ENCODE measurements at places on chromosomes 16 and 17.

DNA sequence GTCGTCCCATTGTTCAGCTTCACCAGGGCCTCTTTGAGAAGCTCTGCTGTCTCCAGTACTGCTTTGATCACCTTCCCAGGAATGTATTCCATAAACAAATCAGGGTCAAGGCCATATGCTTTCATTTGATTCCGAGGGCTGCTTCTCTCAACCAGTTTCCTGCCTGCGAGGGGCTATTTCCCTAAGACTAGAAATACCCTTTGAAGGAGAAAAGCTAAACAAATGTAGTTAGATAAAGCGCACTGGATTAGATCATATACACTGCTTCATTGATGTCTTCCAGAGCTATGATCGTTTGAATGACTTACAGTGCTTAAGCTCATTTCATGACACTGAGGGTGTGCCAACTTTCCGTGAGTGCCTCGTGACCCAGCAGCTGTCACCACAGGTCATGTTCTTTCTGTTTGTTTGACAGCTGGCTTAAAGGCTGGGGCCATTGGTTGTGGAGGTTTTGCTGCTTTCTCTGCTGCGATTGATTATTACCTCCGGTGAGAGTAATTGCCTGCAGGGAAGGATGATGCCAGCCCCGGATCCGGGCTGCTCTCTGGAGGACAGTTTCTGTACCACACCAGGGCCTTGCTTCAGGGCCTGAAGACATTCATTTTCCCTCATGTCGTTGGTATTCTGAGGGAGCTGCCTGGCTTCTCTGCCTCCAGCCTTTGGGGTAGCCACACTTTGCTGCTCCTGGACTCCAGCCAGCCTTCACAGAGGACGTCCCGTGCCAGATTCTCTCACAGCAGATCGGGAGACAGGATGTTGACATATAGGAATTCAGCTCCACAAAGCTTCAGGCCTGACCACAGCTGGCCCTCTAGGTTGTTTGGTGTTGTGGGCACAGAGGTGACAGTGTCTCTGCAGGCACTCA, 3.9 kb downstream of the TIMM22 start:
- no peak for DNase-seq

DNA sequence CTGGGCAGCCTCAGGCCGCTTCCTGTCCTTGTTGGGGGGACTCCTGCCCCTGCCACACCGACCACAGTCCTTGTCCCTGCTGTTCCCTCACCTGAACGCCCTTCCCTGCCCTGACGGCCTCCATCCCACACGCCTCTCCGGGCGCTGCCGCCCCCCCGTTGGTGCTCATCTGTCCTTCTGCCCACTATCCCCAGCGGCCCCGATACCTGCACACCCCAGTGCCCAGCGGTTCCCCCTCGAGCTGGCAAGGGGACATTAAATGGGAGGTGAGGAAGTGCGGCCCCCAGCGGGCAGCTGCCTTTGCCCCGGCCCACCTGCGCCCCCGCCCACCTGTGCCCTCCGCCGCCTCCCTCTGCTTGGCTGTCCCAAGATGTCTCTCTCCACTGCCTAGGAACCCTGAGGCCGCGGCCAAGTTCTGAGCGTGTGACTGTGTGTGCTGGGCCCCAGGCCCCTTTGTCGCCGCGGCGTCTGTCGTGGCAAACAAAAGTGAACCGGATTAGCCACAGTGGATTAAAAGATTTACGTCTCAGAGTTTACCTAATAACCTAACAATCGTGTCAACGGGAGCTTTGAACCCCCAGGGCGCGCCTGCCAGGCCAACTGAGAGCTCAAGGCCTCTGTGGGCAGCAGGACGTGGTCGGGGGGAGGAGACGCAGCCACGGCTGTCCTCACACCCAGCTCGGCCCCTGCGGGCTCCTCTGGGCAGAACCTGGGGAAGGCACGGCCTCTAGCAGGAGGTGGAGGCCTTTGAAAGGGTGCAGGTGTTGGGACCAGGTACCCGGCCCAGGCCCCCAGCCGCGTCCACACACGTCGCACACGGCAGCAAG, 7.6 kb upstream of the AXIN1 start:
- DNase-seq = no peak

DNA sequence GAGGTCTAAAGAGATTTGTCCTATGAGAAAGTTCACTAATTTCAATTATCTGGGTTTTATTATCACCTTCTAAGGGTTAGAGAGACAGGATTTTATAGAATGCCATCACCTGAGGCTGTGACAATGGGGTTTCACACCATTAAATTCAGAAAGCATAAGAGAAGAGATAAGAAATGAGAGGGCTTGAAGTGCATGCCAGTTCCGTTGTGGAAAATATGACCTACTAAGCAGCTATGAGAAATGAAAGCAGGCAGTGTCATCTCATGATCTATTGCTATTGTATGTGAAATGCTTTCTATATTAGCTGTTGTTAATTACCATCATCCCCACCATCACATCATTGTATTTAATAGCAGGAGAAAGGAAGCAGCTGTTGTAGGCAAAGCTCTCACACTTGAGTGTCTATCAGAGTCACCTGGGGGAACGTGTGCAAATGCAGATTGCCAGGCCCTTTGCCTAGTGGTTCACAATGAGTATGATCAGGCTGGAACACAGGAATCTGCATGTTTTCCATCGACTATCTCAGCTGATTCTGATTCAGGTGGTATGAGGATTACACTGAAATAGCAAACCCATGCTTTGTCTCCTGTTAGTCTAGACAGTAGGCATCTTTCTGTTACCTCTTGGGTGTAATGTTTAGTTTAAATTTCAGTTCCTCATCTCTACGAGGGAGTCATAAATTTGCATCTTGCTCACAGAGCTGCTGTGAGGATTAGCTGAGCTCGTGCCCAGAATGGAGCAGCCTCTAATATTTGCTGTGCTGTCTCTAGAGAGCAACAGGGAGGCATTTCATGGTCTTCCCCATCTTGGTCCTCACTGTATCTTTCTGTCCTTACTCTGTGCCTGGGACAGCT, 256.4 kb downstream of the CDH13 start:
- peak; percentile 2 for DNase-seq

GRCh38 chr16:3095869-3096268, 3.2 kb downstream of the ZSCAN10 start:
- peak; percentile 80 for DNase-seq

- no peak for DNase-seq
Measured at GRCh38 chr16:22386976-22387375, 12.6 kb upstream of the CDR2 start.

GRCh38 chr16:27449434-27450195, 47.6 kb downstream of the IL21R start:
- DNase-seq = peak; percentile 23

GRCh38 chr16:11857161-11857560, 5.8 kb upstream of the RSL1D1 start:
- no peak for DNase-seq

- no peak for DNase-seq
Measured at GRCh38 chr17:74637265-74637664, 13.7 kb upstream of the CD300E start.

GRCh38 chr17:46788796-46789195, 29.7 kb downstream of the WNT3 start:
- DNase-seq = no peak

DNA sequence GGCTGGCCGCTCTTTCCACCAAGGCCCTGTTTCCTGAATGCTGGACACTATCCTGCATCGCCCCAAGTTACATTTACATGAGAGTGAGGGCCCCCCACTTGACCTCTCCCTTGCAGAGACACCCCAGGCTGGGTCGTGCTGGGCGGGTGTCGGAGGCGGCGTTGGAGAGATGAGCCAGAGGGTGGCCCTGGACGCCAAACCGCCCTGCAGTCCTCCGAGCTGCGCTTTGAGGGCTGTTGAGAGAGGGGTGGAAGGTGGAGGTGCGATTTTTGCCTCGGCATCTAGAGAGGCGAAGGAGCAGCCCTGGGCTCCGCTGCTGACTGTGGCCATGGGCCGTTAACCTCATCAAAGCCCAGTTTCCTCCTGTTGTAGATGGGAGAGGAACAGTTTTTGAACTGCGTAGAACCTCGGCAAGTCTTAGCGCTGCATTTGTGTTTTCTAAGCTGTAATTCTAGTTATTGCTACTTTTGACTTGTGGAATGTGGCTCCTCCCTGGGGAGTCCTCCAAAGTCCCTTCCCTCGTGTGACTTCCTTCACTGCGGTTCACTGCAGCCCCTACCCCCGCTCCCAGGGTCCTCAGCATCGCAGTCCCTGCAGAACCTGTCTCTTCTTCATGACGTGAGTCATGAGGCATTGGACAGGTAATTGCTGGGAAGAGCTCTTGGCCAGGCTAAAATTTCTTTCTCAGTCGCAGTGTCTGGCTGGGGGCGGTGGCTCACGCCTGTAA, 986 bp upstream of the ELOB start:
- DNase-seq = no peak

- no peak for DNase-seq
Measured at GRCh38 chr17:336110-337021, 16.2 kb downstream of the RPH3AL start.

DNA sequence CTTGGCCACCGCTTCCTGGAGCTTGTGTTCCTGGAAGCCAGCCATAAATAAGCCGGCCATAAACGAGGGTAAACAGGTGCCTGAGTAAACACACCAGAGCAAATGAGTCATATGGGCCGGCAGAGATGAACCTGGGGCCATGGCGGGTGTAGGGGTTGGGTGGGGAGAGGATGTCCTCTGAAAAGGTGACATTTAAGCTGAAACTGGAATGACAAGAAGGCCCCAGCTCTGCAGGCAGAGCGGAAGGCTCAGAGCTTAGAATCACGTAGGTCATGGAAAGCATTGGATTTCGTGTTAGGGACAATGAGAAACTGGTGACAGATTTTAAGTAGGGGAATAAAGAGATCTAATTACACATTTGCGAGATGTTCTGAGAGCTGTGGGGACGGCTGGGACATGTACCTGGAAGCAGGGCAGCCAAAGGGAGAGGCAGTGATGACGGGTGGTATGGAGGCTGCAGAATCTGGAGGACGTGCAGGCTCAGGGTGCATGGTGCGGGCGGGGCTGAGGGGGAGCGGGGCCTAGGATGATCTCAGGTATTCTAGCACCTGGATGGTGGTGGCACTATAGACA, 8.1 kb upstream of the DNASE1 start:
- no peak for DNase-seq

DNA sequence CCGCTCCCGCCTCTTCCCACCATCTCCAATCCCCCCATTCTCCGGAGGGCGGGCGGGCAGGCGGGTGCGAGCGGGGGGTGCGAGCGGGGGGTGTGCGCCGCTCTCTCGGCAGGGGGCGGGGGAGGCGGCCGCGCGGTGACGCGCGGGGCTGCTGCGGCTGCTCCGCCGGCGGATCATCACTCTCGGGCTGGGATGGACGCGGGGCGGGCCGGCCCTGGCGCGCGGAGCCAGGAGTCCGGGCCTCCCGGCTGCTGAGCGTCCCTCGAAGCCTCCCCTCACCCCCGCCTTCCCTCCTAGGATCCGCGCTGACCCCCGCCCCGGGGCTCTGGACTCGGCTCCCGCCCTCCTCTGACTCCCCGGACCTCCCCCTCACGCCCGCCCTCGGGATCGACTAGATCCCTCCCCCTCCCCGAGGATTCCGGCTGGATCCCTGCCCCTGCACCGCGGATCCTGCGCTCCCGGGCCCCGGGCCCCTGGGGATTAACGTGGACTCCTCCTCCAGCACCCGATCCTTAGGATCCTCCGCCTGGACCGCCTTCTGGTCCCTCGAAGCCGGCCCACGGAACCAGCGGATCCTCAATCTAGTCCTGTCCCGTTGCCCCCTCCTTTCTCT, 946 bp upstream of the TMEM256 start:
- DNase-seq = no peak

GRCh38 chr16:12580809-12581208, 222.9 kb downstream of the CPPED1 start:
- DNase-seq = no peak

DNA sequence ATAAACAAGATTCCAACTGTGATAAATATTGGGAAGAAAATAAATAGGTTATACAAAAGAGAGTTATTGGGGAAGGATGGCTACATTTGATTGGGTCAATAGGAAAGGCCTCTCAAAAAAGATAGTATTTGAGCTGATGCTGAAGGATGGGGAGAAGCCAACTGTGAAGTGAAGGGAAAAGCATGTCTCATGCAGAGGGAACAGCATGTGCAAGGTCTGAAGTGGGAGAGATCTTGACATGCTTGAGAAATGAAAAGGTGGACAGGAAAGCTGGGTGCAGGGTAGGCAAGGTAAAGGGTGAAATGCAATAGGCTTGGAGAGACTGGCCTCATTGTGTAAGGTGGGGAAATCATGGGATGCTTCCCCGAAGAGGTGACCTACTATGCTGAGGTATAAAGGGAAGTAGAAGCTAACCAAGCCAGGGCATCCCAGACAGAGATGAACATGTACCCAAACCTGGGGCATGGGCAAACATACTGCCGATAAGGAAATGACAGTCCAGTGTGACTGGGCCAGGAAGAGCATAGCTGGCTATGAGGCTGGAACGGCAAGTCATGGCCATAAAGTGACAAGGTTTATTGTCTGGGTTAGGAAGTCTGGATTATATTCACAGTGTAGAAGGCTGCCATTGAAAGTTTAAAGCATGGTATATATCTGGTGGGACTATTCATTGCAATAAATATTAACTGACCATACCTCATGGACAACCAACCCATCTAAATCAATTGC, 91.2 kb downstream of the TOX3 start:
- no peak for DNase-seq

DNA sequence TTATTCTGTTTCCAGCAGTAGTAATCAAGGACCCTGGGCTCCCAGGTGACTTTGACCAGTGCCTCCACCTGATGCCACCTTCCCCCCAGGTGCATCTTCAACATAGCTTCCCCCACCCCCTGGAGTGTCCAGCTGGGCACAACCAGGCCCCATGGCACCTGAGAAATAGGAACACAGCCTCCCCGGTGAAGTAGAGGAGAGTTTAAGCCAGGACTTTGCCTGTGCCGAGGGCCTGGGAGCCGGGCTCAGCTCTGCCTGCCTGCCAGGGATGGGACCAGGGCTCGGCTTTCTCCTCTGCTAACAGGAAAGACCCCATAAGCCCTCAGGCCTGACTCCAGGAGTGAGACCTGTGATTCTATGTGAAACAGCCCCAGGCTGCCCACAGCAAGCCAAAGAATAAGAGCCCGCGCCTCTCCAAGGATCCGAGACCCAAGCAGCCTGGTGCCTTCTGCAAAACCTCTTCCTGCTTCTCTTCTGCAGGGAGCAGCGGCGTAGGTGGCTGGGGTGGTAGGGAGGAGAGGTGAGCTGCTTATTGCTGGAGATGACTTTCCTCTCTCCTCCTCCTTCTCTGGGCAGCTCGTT, 16.4 kb upstream of the RBFOX3 start:
- DNase-seq = no peak

- no peak for DNase-seq
Measured at GRCh38 chr17:58316260-58316960, 12.2 kb downstream of the TSPOAP1 start.

- no peak for DNase-seq
Measured at GRCh38 chr17:14330492-14330962, 29.6 kb downstream of the HS3ST3B1 start.

- peak; percentile 52 for DNase-seq
Measured at GRCh38 chr17:46026166-46027047, 27.4 kb downstream of the STH start.

- DNase-seq = peak; percentile 49
Measured at GRCh38 chr17:27206447-27206846, 87.5 kb upstream of the WSB1 start.

GRCh38 chr17:5468075-5468473, 708 bp downstream of the DHX33 start:
- DNase-seq = peak; percentile 26

GRCh38 chr16:13858873-13859580, 60.9 kb upstream of the ERCC4 start:
- DNase-seq = no peak

- no peak for DNase-seq
Measured at GRCh38 chr17:77925831-77926543, 32.5 kb upstream of the TNRC6C start.

- no peak for DNase-seq
Measured at GRCh38 chr16:70304892-70305448, 6.0 kb downstream of the DDX19B start.
